NCI-H524 treated with DMSO at 0.1 percent for 48 hours (cell line): ENCODE measurements at places on chromosomes 16 and 17.
A peak's percentile ranks its signal among the peaks of the same experiment; 100 is the strongest.

DNA sequence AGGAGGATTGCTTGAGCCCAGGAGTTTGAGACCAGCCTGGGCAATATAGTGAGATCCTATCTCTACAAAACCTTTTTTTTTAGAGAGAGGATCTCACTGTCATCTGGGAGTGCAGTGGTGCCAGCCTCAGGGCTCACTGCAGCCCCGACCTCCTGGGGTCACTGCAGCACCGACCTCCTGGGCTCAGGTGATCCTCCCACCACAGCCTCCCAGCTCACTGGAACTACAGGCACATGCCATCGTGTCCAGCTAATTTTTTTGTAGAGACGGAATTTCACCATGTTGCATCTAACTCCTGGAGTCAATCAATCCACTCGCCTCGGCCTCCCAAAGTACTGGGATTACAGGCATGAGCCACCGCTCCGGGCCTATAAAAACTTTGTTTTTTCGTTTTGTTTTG is 15.4 kb downstream of the MAPK8IP3 start:
- DNase-seq: no peak

- DNase-seq: no peak
Measured at GRCh38 chr17:67662712-67663111, 55.0 kb upstream of the NOL11 start.

- DNase-seq: peak; percentile 94
Measured at GRCh38 chr16:85259832-85260167, 147.5 kb upstream of the CIBAR2 start.

DNA sequence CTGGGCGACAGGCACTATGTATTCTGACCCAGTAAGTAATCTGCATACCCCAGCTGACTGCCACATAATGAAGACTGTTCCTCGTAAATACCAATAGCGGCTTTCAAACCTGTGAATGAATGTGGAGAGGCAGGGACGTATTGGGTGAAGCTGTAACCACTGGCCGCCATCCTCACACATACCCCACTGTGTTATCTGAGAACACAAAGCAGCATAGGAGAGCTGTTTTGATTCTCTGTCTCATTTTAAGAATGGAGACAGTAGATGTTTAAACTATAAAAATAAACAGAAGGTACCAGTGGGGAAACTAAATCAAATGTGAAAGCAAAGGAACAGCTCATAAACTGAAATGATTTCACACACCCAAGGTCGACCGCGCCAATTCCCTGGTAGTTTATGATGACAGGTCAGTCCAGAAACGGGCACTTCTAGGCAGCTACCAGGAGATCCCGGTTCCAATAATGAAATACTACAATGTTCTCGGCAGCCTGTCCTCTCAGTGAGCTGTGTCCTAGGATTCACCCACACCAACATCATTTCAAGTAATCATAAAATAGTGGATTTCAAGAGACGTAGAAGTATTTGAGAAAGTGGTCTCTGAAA is 109.7 kb downstream of the ADCY9 start:
- no peak for DNase-seq

DNA sequence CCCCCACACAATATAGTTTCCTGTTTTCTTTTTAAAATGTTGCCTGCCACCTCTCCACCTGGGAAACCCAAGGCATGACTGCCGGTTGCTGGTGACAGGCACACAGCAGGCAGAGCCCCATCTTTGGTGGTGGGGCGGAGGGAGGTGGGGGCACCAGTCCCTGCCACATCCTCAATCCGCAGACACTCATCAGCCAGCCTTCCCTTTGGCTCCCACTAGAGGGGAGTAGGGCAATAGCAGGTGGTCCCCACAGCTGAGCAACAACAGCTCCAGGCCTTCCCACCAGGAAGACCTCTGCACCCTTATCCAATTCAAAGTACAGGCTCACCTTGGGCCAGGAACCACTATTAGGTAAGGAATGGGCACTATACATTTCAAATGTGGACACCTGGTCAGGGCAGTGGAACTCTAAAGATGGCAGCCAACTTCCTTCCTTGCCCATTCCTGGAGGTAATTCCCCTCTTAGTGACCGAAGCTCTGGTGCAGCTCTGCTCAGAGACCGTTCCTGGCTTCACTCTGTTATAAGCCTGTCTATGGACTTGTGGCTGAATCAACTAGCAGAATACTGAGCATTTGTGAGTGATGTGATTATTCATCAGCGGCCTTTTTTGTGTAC is 13.9 kb downstream of the RECQL5 start:
- DNase-seq: no peak

DNA sequence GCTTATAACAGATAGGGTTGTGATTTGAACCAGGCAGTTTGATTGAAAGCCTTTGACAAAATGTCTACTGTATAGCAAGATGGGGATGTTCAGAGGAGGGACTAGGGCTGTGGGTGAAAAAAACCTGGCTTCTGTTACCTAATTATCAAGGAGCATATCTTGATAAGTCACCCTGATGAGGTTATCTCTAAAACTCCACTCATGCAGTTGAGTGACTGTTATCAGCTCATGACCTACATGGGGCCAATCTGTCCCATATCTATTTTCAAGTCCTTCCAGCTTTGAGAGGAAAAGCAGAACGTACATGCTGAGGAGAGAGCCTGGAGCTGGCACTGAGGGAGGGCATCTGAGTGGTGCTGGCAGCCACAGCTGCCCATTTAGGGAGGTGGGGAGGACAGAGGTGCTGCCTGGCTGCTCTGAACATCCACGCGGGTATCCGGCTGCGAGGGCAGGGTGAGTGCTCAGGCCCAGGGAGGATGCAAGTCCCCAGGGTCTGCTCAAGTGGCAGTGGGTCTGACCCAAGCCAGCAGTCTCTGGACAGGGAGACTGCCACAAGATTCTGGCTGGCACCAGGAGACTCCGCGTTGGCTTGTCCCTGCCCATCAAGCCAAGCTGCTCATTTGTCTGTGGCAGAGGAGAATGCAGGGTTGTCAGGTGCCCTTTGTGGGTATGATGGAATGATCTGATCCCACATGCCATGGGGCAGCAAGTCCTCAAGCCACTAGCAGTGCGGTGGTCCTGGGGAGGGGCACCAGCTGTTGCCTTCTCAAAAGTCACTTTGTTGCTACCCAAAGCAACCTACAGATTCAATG is 29.2 kb downstream of the ATPAF2 start:
- DNase-seq: no peak

DNA sequence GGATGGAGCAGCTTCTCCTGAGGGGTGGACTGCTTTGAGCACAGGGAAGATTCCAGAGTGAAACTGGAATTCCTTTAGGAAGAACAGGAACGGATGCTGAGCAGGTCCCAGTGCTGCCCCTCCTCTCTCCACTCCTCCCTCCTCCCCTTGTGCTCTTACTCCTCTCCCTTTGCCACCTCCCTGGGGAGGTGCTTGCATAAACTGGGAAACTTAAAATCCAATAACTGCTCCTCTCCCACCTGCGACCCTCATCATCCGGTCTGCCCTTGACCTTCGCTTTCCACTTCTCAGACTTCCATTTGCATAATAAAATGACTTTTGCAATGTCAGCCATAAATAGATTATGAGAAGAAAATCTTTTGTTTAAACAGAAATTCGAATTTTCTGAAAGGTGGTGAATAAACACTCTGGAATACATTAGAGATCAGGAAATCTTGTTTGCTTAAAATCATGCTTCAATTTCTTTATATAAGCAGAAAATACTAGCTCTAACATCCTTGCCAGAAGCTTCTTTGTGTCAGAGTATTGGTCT is 23.7 kb downstream of the HSBP1 start:
- DNase-seq: no peak

DNA sequence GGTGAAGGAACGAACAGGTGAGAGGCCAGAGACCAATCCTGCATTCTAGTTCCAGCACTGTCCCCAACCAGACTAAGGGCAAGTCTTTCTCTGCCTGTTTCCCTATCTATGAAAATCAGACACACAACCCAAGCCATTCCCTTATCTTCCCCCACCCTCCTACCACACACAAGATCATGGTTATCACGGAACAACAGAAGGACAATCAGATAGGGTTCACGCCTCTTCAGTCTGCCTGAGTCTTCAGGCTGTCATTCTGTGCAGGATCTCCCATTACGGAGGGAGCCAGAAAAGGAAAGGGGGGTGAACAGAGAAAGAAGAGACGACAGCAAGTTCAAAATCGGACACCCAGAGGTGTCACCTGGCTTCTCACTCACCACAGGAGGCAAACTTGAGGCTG is 11.1 kb downstream of the TLE7 start:
- no peak for DNase-seq

DNA sequence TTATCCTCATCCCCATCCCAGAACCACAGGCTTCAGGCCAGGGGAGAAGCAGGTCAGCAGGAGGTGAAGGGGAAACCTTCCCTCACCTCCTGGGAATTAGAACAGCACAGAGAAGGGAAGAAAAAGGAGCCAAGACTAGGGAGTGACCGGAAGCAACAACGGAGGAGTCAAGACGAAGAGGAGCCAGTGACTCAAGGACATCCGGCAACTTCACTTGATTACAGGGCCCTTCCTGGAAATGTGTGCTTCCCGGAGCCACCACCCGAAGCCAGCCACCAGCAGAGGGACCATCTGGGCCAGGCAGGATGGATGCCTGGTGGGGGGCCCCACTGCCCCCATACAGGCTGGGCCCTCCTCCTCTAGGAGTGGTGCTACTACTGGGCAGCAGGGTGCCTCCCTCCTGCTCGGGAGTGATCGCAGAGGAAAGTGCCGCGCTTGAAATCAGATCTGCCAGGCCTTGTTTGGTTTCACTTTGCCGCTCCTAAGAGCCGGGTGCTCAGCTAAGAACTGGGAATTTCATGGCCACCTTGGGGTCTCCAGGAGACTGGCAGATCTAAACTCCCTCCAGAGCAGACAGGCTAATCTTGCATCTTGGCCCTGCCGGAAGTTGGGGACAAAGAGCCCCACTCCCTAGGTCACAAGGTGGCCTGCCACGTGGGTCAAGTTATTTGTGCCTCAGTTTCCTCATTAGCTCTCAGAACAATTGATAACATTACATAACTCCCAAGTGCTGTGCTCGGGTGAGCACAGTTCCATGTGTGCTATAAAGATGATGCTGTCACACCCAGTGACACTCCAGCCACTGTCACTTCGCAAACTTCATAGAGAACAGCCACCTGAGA is 6.6 kb downstream of the CDC42EP4 start:
- peak; percentile 79 for DNase-seq

DNA sequence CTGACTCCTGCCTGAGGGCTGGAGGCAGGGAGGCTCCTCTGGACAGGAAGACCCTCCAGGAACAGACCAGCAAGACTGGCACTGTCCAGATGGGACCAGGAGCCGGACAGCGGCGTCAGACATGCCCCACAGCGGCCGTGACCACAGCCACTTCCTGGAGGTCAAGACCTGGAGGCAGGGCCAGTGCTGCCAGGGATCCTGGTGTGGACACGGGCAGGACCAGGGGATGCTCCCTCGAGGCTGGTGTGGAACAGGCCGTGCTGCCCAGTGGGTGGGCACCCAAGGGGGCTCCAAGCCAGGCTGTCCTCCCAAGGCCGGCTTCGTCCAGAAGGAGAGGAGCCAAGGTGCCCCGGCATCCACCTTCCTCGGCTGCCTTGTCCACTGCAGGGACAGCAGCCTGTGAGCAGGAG is 4.5 kb upstream of the CCDC57 start:
- no peak for DNase-seq

DNA sequence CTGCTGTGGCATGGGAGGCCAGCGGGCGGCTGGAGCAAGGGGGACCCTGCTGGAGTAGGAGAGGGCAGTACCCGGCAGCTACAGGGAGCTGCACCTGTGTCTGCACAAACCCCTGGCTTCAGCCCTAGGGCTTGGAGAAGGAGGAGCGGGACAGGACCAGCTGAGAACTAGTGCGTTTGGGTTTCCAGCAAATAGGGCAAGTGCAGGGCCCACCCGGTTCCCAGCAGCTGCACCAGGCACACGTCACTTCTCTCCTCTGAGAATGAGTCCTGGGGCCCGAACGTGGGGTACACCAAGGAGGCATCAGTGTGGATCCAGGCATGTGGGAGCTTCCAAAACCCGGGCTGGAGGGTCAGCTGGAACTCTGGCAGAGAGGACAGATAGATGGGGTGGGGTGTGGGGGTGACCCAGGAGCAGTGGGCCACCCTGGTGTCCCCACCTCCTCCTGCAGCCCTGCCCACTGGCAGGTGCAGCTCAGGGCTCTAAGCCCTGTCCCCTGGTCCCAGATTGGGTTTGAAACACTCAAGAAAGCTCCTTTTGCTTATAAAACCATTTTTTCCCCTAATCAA is 5.6 kb downstream of the C16orf89 start:
- DNase-seq: no peak

DNA sequence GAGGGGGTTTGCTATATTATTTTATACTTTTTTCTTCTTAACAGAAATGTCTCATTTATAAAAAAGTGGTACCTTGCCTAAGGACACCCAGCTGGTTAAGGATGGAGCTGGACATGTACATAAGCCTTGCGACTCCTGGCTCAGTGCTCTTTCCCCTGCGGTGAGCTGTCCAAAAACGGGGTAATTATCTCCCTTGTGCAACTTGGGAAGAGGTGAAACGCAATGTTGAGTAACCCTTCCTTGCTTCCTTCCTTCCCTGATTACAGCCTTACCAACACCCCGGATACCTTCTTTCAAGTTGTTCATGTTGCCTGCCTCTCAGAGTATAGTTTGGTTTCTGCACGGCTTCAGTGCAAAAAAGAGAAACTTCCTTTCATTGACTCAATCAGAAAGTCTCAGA is 94.1 kb upstream of the XYLT1 start:
- DNase-seq: no peak

- DNase-seq: no peak
Measured at GRCh38 chr17:40402668-40403067, 15.0 kb downstream of the TOP2A start.

GRCh38 chr16:71244521-71244920 is 14.0 kb upstream of the HYDIN start:
- no peak for DNase-seq

- DNase-seq: peak; percentile 98
Measured at GRCh38 chr17:70563281-70563820, 394.0 kb downstream of the KCNJ2 start.

GRCh38 chr17:65956814-65957213 is 235.1 kb downstream of the CEP112 start:
- DNase-seq: no peak

- DNase-seq: no peak
Measured at GRCh38 chr16:69845181-69845580, 83.0 kb downstream of the WWP2 start.

GRCh38 chr16:87678618-87679017 is 76.3 kb downstream of the JPH3 start:
- no peak for DNase-seq

GRCh38 chr16:50390914-50391716 is 22.3 kb upstream of the BRD7 start:
- DNase-seq: no peak

DNA sequence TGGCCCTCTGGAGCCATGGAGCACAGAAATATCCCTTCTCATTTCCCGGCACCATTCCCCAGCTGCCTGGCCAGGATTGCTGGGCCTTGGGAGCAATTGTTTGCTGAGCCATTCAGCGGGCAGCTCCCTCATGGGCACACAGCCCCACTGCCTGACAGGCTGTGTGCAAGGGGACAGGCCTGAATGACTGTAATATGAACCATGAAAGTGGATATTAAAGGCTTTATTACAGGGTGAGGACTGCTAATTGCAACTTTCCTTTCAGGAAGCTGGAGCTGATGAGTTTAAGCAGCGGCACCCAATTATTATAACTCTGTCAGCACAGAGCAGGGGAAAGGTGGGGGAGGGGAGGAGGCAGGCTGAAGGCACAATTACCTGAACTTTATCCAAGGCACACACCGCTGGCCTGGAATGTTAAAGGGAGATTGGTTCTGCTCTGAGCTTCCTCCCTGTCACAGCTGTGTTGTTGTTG is 159.8 kb upstream of the SDK2 start:
- DNase-seq: no peak
